ENCODE measurements at places on chromosomes 2 and 18. TPM values are rescaled to one million over a fixed set of nuclear protein-coding genes. Genes with fewer than 3 reads are reported as not detected.

IL1RL2 gene
- total RNA-seq: 0.43 TPM

GREB1L gene
- 2.5 TPM for total RNA-seq

FOXI3 gene
- 0.22 TPM for total RNA-seq

CFC1 gene
- 3.1 TPM for total RNA-seq

ELOA2 gene
- 1.4 TPM for total RNA-seq

ZC3H15 gene
- total RNA-seq: 82.0 TPM

COLEC12 gene
- 7.9 TPM for total RNA-seq

SGPP2 gene
- total RNA-seq: 2.5 TPM

FAM161A gene
- total RNA-seq: 12.6 TPM

IL36RN gene
- 1.1 TPM for total RNA-seq

All from motor neuron (in vitro differentiated cells).